ENCODE measurements at places on chromosomes 12 and 14. TPM values are rescaled to one million over a fixed set of nuclear protein-coding genes. Genes with fewer than 3 reads are reported as not detected.

TOMM20L gene
- not detected for total RNA-seq

KRT71 gene
- not detected for total RNA-seq

ADAM20 gene
- 0.35 TPM for total RNA-seq

OR6C68 gene
- not detected for total RNA-seq

MOK gene
- total RNA-seq, result 10.1 TPM

ESR2 gene
- total RNA-seq, result not detected

ASCL1 gene
- total RNA-seq, result not detected

EXOC3L4 gene
- not detected for total RNA-seq

CD163 gene
- total RNA-seq, result not detected

- no peak for DNase-seq
Measured at GRCh38 chr14:42804141-42804540, 1197.5 kb downstream of the LRFN5 start.

DNA sequence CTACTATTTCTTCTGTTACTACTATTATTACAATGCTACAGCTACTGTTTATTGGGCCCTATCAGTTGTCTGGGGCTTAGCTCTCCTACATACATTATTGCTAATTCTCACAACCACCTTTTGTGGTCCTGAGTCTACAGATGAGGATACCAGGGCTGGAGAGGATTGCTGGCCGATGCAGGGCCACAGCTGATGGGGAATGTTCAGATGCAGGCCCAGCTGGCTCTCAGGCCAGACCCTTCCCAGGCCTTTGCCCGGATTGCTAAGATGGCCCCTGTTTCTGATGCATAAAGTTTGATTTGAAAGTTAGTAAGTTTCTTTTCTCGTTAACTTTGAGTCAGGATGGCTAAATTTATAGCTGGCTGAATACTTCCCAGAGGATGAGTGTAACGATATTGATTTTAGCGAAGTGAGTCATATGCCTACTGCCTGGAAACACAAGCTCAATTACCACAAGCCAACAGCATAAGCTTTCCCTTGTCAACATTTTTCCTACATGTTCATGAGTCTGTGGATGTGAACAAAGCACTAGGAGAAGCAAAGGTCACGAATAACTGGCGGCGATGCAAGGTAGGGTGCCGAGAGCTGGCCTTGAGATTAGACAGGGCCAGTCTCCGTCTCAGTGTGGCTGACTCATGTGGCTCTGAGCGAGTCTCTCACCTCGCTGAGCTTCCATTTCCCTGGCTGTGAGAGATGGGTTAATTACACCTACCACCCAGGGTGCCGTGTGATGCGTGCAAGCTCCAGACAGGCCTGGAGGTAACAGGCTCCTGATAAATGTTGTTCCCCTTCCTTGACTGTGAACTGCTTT lies 111.0 kb downstream of the BEGAIN start:
- DNase-seq, result no peak

DNA sequence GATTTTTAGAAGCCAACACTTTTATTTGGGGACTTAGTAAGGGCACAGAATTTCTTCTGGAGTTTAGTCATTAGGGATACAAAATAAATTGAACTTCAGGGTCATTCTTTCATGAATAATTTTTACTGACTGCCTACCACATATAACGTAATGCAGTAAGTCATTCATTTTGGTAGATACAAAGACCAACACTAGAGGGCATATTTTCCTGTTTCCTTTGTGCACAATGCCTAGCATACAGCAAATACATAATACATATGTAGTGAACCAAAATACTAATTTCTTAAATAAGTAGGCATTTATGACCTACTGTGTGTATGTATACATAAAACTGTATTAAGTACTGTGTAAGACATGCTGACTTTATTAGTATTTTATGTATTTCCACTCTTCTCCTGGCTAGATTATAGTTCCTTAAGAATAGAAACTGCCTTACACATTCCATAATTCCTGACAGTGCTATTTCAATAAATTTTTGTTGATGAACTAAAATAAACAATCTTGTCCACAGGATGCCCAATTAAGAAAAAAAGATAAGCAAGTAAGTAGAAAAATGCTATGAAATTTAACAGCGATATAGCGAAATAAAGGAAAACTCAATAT lies 47.9 kb downstream of the PPP1R12A start:
- no peak for DNase-seq

GRCh38 chr14:76067536-76067935 lies 82.0 kb downstream of the IFT43 start:
- DNase-seq, result no peak

DNA sequence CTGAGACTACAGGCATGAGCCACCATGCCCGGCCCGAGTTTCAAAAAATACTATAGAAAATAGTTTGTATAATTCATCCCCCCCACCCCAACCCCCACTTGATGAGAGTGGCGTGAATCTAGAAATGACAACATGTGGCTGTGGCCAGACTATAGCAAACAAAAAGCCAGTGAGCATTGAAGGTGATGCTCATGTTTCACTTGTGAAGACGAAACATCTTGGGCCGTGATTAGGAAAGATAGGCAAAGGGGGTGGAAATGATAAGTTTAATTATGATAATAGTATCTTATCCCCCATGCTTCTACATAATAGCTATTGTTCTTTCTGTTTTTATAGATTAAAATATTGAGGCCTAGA lies 8.5 kb downstream of the BORCS5 start:
- no peak for DNase-seq

GRCh38 chr14:106044949-106045596 lies 518.7 kb downstream of the TMEM121 start:
- DNase-seq, result no peak

DNA sequence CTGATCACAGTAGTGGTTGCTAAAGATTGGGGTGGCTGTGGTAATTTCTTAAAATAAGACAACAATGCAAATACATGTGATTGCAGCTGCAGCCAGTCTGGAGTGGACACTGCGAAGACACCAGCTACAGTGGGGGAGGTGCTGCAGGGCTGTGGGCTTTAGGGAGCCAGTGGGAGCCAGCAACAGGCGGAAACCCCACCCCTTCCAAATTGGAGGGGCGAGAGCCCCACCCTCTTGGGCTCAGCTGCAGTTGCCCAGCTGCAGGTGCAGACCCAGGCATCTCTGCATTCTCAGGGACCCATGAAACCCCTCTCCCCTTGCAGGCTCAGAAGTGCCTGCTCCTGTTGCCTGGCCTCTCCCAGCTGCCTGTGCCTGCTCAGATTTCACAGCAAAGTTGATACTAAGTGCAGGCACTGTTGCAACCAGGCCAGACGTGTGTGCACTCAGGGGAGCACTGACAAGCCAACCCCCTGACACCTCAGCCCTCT lies 104.8 kb downstream of the MYF5 start:
- no peak for DNase-seq

DNA sequence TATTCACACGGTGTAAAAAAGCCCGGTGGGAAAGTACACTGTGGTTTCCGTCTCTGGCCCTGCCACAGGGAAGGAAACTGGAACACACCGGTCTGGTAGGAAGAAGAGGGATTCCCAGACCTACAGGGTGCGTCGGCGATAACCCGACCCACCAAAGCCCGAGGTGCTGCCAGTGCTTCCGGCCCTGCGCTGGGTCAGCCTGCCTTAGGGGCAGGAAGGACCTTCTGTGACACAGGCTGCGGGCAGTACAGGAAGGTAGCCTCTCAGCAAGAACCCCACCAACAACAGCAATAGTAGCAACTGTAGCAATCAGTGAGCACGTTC lies 169.5 kb upstream of the FKBP4 start:
- DNase-seq, result no peak

DNA sequence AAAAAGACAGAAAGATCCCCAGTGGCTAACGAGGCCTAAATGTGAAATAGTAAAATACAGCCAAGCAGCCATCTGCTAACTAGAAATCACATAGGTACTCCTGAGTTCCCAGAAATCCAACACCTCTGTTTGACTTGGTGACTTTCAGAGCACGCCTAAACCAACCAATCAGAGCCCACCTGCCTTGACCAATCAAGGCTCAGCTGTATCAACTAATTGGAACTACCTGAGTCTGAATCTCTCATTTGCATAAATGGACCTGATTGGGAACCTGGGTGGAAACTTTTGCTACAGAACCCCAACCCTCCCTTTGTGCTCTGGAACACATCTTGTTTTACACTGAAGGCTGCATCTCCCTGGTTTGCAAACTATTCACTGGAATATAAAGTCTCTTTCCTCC lies 5.1 kb upstream of the TCL1B start:
- no peak for DNase-seq

DNA sequence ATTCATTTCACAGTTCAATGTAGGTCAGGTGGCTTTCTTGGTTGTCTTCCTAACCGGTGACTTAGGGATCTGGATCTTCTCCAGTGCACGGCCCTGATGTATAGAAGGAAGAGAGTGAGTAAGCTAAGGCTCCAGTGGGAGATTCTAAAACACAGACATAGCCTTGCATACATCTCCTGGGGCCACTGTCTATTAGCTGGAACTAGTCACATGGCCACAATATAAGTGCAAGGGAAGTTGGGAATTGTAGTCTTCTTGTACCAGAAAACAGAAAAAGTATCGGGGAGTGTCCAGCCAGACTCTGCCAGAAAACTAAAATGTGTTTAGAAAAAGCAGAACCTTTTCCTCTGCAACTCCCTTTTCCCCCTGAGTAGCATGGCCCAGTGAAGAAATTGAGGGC lies 531.6 kb downstream of the VRK1 start:
- DNase-seq, result no peak

GRCh38 chr12:59010941-59011340 lies 90.6 kb upstream of the LRIG3 start:
- DNase-seq, result no peak

DNA sequence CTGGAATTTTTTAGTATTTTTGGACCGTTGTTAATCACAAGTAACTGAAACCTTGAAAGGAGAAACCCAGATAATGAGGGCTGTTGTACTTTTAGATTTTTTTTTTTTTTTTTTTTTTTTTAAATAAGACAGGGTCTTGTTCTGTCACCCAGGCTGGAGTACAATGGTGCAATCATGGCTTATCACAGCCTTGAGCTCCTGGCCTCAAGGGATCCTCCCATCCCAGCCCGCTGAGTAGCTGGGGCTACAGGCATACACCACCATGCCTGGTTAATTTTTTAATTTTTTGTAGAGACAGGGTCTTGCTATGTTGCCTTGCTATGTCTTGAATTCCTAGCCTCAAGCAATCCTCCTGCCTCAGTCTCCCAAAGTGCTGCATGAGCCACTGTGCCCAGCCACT lies 211.6 kb downstream of the SYNE2 start:
- no peak for DNase-seq

GRCh38 chr14:55180434-55180833 lies 11.0 kb downstream of the DLGAP5 start:
- DNase-seq, result no peak

GRCh38 chr14:63474844-63475243 lies 68.3 kb downstream of the PPP2R5E start:
- no peak for DNase-seq

GRCh38 chr12:106239951-106240335 lies 7.9 kb downstream of the CKAP4 start:
- no peak for DNase-seq

- no peak for DNase-seq
Measured at GRCh38 chr12:89858718-89859117, 150.1 kb upstream of the ATP2B1 start.

- no peak for DNase-seq
Measured at GRCh38 chr12:5195244-5195643, 151.6 kb downstream of the KCNA5 start.

- no peak for DNase-seq
Measured at GRCh38 chr14:73428353-73428824, 30.0 kb downstream of the NUMB start.

All from chondrocyte (in vitro differentiated cells).